Activated naive CD4-positive, alpha-beta T cell treated with anti-CD3 and anti-CD28 coated beads, Interleukin-2, amount 10 ng/mL, durations not matched to agents 5 hours and 36 hours (primary cell): ENCODE measurements at places on chromosomes 16 and 17. TPM values are rescaled to one million over a fixed set of nuclear protein-coding genes. Genes with fewer than 3 reads are reported as not detected.

Gene SLC35G6
- not detected for total RNA-seq

Gene LLGL2
- 22.2 TPM for total RNA-seq

Gene KIF2B
- not detected for total RNA-seq

Gene PABPN1L
- not detected for total RNA-seq

Gene KRTAP4-5
- not detected for total RNA-seq

Gene ZNF385C
- not detected for total RNA-seq

Gene SMIM22
- not detected for total RNA-seq

Gene TERB1
- total RNA-seq, result not detected

Gene HAP1
- total RNA-seq, result not detected

Gene MPHOSPH6
- total RNA-seq, result 32.1 TPM

Gene HAS3
- 0.48 TPM for total RNA-seq

Gene TBC1D3K
- not detected for total RNA-seq

Gene HOXB4
- 4.7 TPM for total RNA-seq

Gene TTLL6
- total RNA-seq, result not detected

Gene FBXW10B
- 0.19 TPM for total RNA-seq

Gene ZNF287
- total RNA-seq, result 8.6 TPM

Gene SLC47A1
- total RNA-seq, result not detected

Gene NPTX1
- 73.0 TPM for total RNA-seq

Gene AMFR
- 53.4 TPM for total RNA-seq

Gene TAT
- total RNA-seq, result not detected

Gene PDILT
- total RNA-seq, result not detected

Gene HCRT
- not detected for total RNA-seq

Gene ERBB2
- total RNA-seq, result 5.3 TPM

Gene CLEC18A
- total RNA-seq, result 2.6 TPM

Gene MYH8
- total RNA-seq, result not detected

Gene NOS2
- not detected for total RNA-seq

Gene PLLP
- 0.55 TPM for total RNA-seq

Gene CCL4
- total RNA-seq, result 3.6 TPM

Gene PSMB3
- total RNA-seq, result 168 TPM

Gene MYH13
- total RNA-seq, result not detected

Gene GNAO1
- total RNA-seq, result 1.5 TPM
